ENCODE measurements at places on chromosomes 3 and 15. TPM values are rescaled to one million over a fixed set of nuclear protein-coding genes. Genes with fewer than 3 reads are reported as not detected.

Gene IL17RB
- total RNA-seq: 0.16 TPM

Gene TPRG1
- total RNA-seq: 1.1 TPM

Gene CLDN11
- 0.70 TPM for total RNA-seq

Gene CCDC39
- total RNA-seq: not detected

Gene ARPIN
- 5.9 TPM for total RNA-seq

Gene WNT7A
- 1.7 TPM for total RNA-seq

Gene ZKSCAN7
- total RNA-seq: 5.7 TPM

Gene BCL2A1
- total RNA-seq: not detected

GRCh38 chr3:97297032-97297431 lies 467.5 kb upstream of the ARL6 start:
- no peak for DNase-seq
- H3K36me3 ChIP-seq: no peaks in the 10 kb centered on the region
- H3K4me3 ChIP-seq: no peak overlapping the region
- no peaks in the 10 kb centered on the region for H3K27me3 ChIP-seq
- no peaks in the 10 kb centered on the region for H3K4me1 ChIP-seq
- no peak overlapping the region for H3K27ac ChIP-seq

DNA sequence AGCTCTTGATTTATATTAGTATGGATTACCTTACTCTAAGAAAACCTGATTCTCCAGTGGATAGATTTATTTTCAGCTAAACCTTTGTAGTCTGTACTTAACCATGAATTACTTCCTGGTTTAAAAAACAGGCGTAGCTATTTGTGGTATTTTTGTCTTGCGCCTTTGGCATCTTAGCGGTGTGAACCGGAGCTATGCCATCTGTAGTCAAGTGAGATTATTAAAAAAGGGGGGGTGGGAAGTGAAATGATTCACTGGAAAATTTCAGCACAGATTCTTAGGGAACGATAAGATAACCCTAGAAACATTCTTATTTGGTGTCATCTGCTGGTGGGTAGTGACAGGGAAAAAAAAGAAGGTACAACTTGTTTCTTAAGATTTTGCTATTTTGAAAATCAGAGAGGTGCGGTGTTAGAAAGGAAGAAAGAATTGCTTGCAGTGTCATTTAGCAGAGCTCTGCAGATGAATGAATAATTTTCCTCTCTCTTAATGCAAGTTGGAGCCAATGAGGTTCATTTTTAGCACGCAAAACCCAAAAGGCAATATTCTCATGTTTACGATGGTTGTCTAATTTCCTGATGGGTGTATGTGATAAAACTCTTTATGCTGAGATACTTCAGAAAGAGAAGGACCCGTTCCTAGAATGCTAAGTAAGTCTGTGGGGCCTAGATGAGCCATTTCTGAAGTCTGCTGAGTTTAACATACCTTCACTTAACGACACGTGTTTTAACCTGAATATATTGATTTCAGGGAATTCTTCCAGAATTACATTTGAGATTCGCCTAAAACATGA lies 44.0 kb downstream of the PSMD6 start:
- peaks cover 21% of the 10 kb centered on the region for H3K36me3 ChIP-seq
- H3K4me3 ChIP-seq: no peak overlapping the region
- no peaks in the 10 kb centered on the region for H3K27me3 ChIP-seq
- H3K27ac ChIP-seq: no peak overlapping the region
- peaks cover 16% of the 10 kb centered on the region for H3K4me1 ChIP-seq

- H3K27me3 ChIP-seq: no peaks in the 10 kb centered on the region
- H3K4me1 ChIP-seq: peaks cover 10% of the 10 kb centered on the region
- no peak overlapping the region for H3K27ac ChIP-seq
Measured at GRCh38 chr3:58005669-58006068, 2.6 kb upstream of the FLNB start.

DNA sequence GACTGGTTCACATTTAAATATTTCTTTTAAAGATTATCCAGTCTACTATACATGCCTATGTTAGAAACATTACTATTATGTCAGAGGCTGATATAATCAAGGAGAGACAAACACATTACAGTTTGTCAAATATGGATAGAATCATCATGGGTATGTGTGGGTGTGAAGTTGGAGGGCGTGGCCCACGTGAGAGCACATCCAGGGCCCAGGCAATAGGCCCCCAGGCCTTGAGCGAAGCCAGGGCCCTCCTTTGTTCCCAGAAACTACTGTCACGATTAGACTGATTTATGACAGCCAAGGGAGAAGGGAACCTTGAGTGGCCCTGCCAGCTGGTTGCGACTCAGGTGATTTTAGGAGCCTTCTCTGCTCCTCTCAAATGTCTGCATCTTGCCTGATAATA lies 26.9 kb upstream of the LDHAL6B start:
- DNase-seq: no peak
- H3K27me3 ChIP-seq: no peaks in the 10 kb centered on the region
- H3K36me3 ChIP-seq: peaks cover 13% of the 10 kb centered on the region
- H3K4me1 ChIP-seq: peaks cover 22% of the 10 kb centered on the region

GRCh38 chr15:90812171-90812957 lies 56.0 kb upstream of the FURIN start:
- peaks cover 3% of the 10 kb centered on the region for H3K36me3 ChIP-seq
- H3K27me3 ChIP-seq: no peaks in the 10 kb centered on the region
- no peak overlapping the region for H3K27ac ChIP-seq
- no peaks in the 10 kb centered on the region for H3K4me1 ChIP-seq

GRCh38 chr3:32239307-32240158 lies 1.1 kb downstream of the CMTM8 start:
- H3K27ac ChIP-seq: no peak overlapping the region
- H3K27me3 ChIP-seq: peaks cover 12% of the 10 kb centered on the region

DNA sequence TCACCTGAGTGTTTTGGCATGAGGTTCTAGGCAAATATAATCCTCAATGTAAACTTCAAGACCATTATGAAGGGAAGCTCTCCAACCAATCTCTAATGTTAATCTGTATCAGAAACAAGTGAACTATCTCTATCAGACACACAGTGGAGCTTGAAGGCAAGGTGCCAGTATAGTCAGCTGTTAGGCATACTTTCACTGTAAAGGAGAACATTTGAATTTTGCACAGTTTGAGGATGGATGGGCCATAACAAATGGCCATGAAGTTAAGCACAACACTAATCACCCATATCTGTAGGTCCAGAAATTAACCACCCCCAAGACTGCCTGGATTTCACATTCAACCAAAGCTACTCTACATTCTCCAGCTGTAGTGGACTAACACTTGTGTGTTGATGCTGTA lies 69.1 kb upstream of the LMOD3 start:
- no peak overlapping the region for H3K27ac ChIP-seq
- no peaks in the 10 kb centered on the region for H3K4me1 ChIP-seq
- peaks cover 6% of the 10 kb centered on the region for H3K27me3 ChIP-seq

- DNase-seq: no peak
- H3K4me3 ChIP-seq: no peak overlapping the region
- H3K4me1 ChIP-seq: peaks cover 31% of the 10 kb centered on the region
Measured at GRCh38 chr15:85762756-85763127, 32.0 kb downstream of the KLHL25 start.

DNA sequence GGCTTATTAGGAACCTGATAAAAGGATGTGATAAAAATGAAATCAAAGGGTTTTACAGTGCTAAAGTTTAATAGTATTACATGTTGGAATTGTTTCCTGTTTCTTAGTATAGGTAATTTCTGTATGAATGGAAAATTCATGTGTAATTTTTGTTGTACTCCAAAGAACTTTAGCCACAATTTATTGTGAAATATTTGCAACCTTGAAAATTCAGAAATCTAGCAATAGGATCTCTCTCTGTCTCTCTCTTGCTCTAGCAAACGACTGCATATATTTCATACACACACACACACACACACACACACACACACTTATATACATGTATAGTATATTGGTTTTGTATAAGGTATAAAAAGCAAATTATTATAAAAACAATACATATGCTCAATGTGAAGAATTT lies 59.6 kb downstream of the PIAS1 start:
- no peak overlapping the region for H3K4me3 ChIP-seq
- no peaks in the 10 kb centered on the region for H3K36me3 ChIP-seq
- no peaks in the 10 kb centered on the region for H3K4me1 ChIP-seq

DNA sequence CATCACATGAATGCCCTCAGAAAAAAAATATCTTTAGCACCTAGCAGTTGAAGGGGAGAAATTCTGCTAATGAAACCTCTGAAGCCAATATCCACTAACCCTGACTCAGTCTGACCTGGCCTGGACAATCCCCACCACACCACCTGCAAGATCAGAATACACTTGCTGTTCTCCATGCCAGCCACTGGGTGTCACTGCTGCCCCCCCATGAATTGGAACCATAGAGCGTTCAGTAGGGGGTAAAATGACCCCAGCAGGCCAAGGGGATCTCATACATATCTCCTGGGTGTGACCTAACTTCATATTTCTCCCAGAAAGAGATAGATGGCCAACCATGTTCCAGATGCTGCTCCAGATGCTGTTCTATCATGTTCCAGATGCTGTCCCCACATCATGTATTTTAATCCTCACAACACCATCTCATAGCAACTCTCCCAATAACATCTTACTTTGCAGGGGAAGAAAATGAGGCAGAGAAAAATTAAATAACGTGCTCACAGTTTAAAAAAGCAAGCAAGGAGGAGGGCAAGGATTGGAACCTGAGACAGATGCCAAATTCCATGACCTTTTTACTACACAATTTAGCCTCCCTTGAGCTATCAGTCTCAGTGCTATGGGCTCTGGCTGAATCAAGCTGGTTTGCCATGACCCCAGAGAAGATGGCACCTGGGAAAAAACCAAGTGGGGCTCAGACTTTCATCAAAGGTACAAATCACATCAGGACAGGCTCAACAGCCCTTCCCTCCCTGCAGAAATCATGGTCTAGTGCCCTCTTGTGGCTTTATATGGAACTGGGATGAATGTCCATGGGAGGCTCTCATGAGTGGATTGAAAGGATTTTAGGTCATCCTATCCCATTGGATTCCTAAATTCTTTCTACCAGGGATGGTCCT lies 12.4 kb downstream of the NTRK3 start:
- no peak for DNase-seq
- no peaks in the 10 kb centered on the region for H3K27me3 ChIP-seq
- H3K4me3 ChIP-seq: no peak overlapping the region
- H3K36me3 ChIP-seq: no peaks in the 10 kb centered on the region

GRCh38 chr3:40387895-40388254 lies 891 bp downstream of the ENTPD3 start:
- H3K4me1 ChIP-seq: peaks cover 10% of the 10 kb centered on the region
- no peak overlapping the region for H3K27ac ChIP-seq
- DNase-seq: no peak
- H3K4me3 ChIP-seq: no peak overlapping the region
- no peaks in the 10 kb centered on the region for H3K36me3 ChIP-seq
- H3K27me3 ChIP-seq: peaks cover 13% of the 10 kb centered on the region

DNA sequence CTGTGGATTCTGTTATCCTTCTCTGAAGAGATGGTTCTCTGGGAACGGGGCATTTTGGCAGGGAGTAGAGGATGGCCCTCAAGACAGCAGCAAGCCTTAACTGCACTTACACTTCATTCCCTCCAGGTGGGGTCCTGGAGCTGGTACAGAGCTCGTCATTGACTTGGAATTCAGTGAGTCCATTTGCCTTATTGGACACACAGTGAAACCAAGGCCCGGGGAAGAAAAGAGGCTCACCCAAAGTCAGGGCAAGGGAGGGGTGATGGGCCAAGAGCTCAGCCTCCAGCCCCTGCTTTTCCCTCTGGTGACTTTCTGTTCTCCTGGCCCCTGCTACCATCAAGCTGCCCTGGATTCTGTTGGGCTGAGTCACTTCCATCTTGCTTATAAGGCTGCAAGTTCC lies 125.6 kb downstream of the ETFA start:
- DNase-seq: peak; percentile 49
- peaks cover 13% of the 10 kb centered on the region for H3K4me1 ChIP-seq
- no peak overlapping the region for H3K4me3 ChIP-seq
- no peaks in the 10 kb centered on the region for H3K36me3 ChIP-seq

DNA sequence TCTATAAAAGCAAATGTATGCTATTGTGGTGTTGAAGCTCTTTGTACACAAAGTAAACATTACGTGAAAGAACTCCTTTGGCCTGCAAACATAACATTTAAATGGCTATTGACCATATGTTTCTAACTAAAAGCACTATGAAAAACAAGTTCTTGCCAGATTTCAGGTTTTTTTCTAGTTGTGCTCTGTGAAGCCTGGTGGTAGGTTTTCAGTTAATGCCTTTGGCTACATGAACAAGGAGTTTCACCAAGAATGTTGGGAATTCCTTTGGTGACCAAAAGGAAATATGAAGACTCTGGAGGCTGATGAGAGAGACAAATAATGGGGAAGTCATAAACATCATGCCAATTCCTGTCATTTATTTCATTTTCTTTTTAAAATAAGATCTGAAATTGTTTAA lies 66.0 kb downstream of the RBMS3 start:
- peak; percentile 76 for DNase-seq

DNA sequence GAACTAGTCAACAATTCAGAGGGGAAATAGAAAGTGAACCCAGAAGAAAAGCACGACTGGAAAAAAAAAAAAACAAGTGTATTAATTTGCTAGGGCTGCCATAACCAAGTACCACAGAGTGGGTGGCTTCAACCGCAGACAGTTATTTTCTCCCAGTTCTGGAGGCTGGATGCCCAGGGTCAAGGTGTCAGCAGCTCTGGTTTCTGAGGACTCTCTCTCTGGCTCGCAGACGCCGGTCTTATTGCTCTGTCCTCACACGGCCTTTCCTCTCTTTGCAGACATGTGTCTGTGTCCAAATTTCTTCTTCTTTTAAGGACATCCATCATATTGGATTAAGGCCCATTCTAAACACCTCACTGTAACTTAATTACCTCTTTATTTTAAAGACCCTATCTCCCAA lies 291.8 kb downstream of the XXYLT1 start:
- no peak overlapping the region for H3K4me3 ChIP-seq
- H3K27me3 ChIP-seq: no peaks in the 10 kb centered on the region
- peaks cover 7% of the 10 kb centered on the region for H3K4me1 ChIP-seq

- no peak overlapping the region for H3K27ac ChIP-seq
- DNase-seq: peak; percentile 59
- no peak overlapping the region for H3K4me3 ChIP-seq
Measured at GRCh38 chr15:67413770-67414390, 107.1 kb upstream of the C15orf61 start.

GRCh38 chr3:51706788-51707731 lies at the start of gene GRM2:
TSS of gene GRM2 (plus strand) at chr3:51707068. CDS start at chr3:51708984, 1,916 bp downstream.
- H3K36me3 ChIP-seq: no peaks in the 10 kb centered on the region
- peaks cover 14% of the 10 kb centered on the region for H3K27me3 ChIP-seq
- DNase-seq: peak; percentile 77
- H3K4me1 ChIP-seq: peaks cover 7% of the 10 kb centered on the region

DNA sequence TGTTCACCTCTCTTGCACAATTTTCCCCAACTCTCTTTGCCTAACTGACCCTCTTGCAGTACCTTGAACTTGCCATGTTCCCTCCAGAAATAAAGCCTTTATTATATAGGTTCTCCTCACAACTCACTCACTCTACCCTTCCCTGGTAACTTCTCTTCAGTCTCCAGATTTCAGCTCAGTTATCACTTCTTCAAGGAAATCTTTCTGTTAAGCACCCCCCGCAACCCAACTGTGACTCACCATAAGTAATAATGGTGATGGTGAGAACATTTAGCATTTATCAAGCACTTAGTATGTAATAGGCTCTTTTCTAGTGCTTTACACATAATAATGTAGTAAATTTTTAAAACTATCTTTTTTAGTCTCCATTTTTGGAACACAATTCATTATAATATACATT lies 8.1 kb upstream of the OR5K1 start:
- H3K36me3 ChIP-seq: no peaks in the 10 kb centered on the region
- no peak overlapping the region for H3K4me3 ChIP-seq
- H3K27ac ChIP-seq: no peak overlapping the region
- no peak for DNase-seq
- no peaks in the 10 kb centered on the region for H3K27me3 ChIP-seq

- H3K27ac ChIP-seq: no peak overlapping the region
- no peak for DNase-seq
- no peak overlapping the region for H3K4me3 ChIP-seq
- no peaks in the 10 kb centered on the region for H3K4me1 ChIP-seq
- H3K27me3 ChIP-seq: no peaks in the 10 kb centered on the region
Measured at GRCh38 chr3:100412912-100413590, 11.7 kb downstream of the LNP1 start.
